Heart left ventricle (tissue), 16 donors: ENCODE measurements at places on chromosomes 7 and 10. TPM values are rescaled to one million over a fixed set of nuclear protein-coding genes. Genes with fewer than 3 reads are reported as not detected.

Gene SFTPA2
- not detected for total RNA-seq

- no peak for DNase-seq
Observed at GRCh38 chr7:128019288-128019687, 11.9 kb downstream of the LRRC4 start.

Gene EMX2
- total RNA-seq: 0.13 TPM

Gene UNC5B
- 20.4 TPM for total RNA-seq

DNA sequence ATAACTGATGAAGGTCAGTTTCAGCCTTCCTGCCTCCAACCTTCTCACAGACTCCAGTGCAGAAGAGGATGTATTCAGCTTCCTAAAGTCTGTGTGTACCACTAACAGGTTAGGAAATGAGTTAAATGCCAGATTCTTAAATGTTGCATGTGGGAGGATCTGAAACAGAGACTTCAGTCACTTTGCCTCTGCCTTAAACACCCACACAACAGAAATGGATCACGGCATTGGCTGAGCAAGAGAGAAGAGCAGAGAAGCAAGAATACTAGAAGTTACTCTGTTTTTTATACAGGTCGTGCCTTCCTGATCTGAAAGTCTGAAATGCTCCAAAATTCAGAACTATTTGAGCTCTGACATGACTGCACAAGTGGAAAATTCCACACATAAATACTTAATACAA lies 98.9 kb upstream of the ARHGAP21 start:
- DNase-seq: no peak

Gene FAM180A
- total RNA-seq: 40.6 TPM

GRCh38 chr7:139106959-139107358 lies 2.6 kb downstream of the ZC3HAV1 start:
- no peak for DNase-seq

Gene SMO
- total RNA-seq: 7.3 TPM

DNA sequence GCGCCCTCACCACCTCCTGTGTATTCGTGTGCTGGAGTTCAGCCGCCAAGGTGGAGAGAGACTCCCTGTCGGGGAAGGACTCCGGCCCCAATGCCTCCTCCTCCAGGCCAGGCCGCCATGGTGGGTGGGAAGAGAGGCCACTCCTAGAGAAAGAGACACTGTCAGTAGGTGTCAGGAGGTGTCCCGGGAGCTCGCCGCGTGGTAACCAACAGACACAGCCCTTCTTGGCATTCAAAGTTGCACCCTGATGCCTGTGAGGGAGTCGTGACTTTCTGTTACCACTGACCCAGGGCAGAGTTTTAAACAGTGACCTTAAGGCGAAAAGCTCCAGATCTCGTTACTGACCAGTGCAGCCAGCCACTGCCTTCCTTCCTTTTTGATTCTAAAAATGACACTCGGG lies 155.2 kb downstream of the CUX1 start:
- no peak for DNase-seq

Gene DBF4
- total RNA-seq: 1.7 TPM

DNA sequence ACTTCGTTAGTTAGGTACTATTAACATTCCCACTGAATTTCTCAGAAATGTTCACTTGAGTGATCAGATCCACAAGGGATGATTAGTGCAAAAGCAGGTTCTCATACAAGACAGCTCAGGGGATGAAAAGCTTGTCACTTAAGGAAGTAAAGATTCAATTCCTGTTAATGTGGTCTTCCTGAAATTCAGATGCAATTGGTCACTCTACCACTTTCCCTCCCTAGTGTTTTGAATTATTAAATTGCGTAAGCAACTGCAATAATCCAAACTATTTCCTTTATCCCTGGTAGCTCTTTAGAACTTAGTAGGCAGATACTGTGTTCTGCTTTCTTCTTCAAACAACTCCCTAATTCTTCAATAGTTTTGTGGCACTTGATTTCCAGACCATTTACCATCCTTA lies 121.4 kb downstream of the MAGI2 start:
- no peak for DNase-seq

- DNase-seq: no peak
Observed at GRCh38 chr10:108801775-108802517, 1121.4 kb downstream of the XPNPEP1 start.

Gene SORCS1
- 3.5 TPM for total RNA-seq

GRCh38 chr10:112389271-112389822 lies 15.4 kb downstream of the ACSL5 start:
- peak; percentile 33 for DNase-seq

Gene SLC16A9
- 1.7 TPM for total RNA-seq

Gene HOGA1
- total RNA-seq: 14.1 TPM

DNA sequence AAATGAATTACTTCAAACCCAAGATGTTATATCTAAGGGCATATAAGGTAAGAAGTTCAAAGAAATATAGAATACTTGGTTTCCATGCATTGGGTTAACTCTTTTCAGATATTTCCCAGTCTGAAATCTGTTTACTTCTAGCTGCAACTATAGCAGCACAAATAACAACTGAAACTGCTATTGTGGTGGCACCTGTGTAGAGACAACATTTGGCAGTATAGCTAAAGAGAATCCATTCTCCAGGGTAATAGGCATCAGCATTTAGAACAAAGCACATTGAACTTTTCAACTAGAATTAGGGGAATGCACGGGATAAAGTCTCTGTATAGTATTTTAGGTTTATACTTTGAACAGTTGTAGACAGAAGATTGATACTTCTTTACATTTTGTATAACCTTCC lies 19.7 kb upstream of the CALCR start:
- DNase-seq: no peak

GRCh38 chr7:20075992-20076820 lies 141.0 kb downstream of the MACC1 start:
- DNase-seq: no peak

Gene ORAI2
- total RNA-seq: 4.8 TPM

- DNase-seq: no peak
Observed at GRCh38 chr10:32995751-32996150, 37.7 kb upstream of the ITGB1 start.

- DNase-seq: peak; percentile 7
Observed at GRCh38 chr7:78510580-78511188, 712.1 kb downstream of the PHTF2 start.

- no peak for DNase-seq
Observed at GRCh38 chr10:75542084-75542483, 110.7 kb downstream of the LRMDA start.

DNA sequence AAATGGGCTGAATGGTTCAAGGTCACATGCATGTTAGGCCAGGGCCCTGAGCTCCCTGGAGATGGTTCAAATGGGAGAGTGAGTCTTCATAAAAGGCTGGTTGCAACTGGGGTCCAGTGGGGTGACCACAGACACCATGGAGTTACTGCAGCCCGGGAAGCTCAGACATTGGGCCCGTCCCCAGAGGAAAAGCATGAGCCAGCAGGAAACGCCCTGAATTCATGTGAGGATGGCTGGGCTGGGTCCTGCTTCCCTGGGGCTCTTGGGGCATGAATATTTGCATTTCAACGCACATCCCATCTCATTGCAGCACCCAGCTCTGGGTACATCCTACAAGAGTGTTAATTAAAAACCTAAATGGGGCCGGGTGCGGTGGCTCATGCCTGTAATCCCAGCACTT lies 549.0 kb downstream of the TCERG1L start:
- no peak for DNase-seq
